ENCODE measurements at places on chromosomes 7 and 10.
A peak's percentile ranks its signal among the peaks of the same experiment; 100 is the strongest.

DNA sequence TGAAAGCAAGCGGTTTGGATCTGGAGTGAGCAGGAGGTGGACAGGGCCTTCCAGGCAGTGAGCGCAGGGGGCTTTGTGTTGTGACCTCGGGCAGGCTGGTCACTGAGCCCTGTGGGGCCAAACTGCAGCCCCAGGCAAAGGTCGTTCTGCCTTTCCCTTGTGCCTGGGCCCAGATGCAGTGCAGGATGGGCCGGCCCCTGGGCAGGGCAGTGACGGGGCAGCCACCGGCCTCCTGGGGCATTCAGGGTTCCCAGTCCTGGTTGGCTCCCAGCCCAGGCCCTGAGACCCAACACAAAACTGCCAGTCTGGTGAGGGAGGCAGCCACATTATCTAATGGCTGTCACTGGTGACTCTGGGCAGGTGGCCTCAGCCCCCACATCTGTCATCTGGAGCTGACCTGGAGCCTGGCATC, 7.1 kb downstream of the ARPC1B start:
- DNase-seq, result peak; percentile 38

DNA sequence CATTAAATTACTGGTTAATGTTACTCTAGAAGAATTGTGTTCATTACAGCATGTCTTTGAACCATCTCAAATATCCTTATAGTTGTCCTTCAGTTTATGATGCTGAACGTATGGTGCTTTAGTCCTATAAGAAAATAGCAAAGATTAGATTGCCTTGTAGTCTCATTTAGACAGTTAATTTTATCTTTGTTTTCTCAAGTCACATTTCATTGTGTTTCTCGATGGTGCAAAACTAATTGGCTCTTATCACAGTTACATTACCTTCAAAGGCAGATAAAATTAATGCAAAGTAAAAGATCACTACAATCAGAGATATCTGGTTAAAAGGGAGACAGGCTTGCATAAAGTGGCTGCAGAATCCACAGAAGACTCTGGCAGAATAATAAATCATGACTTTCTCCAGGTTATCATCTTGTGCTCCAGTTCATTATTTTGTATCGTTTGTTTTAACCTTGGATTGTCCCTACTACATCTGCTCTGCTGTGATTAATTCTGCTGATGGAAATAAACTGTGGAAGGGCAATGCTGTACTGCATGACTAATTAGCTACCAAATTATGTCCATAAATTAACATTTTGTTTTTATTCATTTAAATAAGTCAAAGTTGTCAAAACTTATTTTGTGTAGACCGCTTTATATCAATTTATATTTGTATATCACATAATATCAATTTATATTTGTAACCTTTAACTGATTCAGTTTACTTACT, 24.2 kb downstream of the PRPS1L1 start:
- DNase-seq, result no peak

- DNase-seq, result no peak
Observed at GRCh38 chr10:79079490-79080355, 11.0 kb downstream of the ZMIZ1 start.

GRCh38 chr10:4201866-4202825, 417.1 kb upstream of the KLF6 start:
- no peak for DNase-seq

- no peak for DNase-seq
Observed at GRCh38 chr10:115989621-115990020, 283.4 kb downstream of the GFRA1 start.

GRCh38 chr7:130896898-130897514, 163.0 kb upstream of the KLF14 start:
- DNase-seq, result peak; percentile 88

DNA sequence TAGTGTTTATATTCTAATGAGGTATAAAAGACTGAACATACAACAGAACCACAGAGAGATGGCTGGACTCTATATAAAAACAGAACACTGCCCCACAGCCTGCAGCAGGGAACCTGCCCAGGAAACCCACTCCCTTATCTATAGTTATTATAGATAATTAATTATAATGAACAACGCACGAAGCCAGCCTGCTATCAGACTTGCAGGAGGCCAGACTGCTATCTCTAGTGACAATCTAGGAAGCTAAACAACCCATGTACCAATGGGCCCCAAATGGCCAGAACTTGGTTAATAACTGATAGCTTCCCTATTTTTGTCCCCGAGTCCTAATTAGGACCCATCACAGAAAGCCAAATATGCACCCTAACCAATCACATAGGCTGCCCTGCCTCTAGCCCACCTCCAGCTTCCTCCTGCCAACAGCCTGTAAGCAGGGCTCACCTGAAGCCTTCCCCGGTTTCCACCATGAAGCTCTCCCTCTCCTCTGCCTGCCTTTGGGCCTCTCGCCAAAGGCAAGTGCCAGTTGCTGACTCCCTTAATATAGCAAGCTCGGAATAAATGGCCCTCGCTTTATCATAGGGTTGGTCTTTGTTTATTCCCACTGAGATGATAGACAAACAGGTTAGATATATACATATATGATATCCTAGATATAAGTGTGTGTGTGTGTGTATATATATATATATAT, 74.5 kb downstream of the SYPL1 start:
- no peak for DNase-seq

- DNase-seq, result no peak
Observed at GRCh38 chr7:45990276-45990675, 69.2 kb upstream of the IGFBP3 start.

- no peak for DNase-seq
Observed at GRCh38 chr7:117683430-117684175, 189.6 kb downstream of the CTTNBP2 start.

DNA sequence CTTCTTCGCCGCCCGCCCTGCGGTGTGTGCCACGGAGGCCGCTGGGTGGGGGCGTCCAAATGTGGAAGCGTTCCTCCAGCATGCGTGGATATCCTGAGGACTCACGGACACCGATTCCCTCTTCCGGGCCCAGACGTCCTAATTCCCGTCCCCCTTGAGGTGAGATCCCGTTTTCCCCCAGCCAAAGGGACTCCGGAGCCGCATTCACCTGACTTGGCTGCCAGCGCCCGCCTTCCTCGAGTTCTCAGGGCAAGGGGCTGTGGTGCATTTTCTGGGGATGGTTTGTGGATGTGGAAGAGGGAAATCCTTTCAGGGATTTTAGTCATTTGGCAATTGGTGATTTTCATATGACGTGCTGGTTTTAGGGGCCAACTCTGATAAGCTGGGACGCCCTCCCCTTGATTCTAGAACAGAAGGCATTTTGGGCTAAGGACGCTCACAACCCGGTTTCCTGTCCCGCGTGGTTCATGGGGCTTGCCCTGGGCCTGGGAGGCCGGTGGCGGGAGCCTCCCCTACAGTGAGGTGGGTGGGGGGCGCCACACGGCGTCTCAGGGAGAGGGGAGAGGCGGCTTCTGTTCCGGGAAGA, 165.4 kb downstream of the ACTR3B start:
- DNase-seq, result no peak

GRCh38 chr7:139889186-139889871, 60.3 kb downstream of the TBXAS1 start:
- DNase-seq, result no peak

- peak; percentile 25 for DNase-seq
Observed at GRCh38 chr7:18693406-18693805, 197.9 kb downstream of the HDAC9 start.

DNA sequence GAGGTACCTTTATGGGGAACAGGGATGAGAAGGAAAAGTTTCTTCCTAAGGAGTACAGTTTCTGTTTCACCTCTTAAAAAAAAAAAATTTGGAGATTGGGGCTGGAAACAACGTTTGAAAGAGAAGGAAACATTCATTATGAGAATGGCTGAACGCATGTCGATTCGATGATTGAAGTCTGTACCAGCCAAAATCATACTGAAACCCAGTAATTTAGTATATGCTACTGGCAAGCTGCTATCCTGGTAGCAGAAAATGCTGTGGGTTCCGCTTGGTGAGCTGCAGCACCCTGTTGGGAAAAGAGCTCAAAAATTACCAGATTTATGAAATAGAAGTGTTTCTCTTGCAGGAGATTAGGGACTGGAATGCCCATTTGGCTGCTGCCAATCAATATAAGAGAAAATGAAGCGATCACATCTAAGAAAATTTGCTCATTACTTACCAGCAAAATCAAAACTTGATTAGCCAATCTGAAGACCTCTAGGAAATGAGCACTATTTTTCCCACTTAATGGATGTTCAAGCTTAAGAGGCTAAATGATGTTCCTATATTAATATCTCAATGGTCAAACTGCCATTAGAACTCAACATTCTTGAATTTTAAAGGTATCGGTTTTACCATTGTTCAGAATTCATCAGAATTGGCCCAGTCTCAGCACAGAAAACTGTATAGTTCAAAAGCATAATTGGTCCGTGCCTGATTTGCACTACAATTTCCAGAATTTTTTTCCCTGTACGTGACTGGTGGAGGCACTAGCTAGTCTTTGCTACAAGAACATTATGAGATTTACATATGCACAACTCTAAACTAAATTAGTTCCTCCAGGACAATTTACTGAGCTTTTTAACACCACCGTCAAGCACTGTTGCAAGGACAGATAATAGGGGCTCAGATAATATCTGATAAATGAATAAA, 1.2 kb upstream of the ITGB1 start:
- DNase-seq, result no peak

DNA sequence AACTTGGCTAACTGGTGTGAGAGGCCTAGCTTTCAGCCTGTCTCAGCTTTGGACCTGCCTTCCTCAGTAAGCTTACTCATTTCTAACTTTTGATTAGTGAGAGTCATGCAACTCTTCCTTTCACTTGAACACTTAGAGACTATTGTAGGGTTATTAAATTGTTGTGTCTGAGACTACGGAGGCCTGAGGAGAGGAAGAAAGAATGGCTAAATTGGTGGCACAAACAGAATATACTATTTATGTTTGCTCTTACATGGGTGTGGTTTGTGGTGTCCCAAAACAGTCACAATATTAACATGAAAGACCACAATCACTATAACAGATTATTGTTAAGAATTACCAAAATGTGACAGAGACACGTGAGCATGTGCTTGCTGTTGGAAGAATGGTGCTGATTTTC, 82.1 kb downstream of the TRIM24 start:
- DNase-seq, result no peak

GRCh38 chr10:133334503-133335245, 2.0 kb downstream of the CALY start:
- DNase-seq, result no peak

DNA sequence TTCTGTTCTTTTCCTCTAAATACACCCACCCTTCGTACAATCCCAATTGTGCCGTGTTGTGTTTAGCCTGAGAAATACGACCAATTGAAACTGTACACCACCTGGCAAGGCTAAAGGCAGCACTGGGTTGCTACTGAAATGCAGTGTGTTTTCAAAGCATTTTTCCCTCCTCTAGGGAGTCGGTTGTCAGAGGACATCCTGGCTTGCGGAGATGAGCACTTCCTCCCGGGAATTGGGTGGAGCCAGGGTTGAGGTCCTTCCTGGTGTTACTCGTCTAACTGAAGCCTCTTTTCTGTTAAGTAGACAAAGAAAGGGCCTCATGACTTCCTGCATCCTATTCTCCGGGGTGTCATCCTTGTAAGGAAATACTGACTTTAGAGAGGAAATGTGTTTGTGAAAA, 133.5 kb downstream of the MTPAP start:
- DNase-seq, result no peak

- DNase-seq, result no peak
Observed at GRCh38 chr7:105613611-105614330, 32.5 kb upstream of the EFCAB10 start.

GRCh38 chr10:103145860-103146466, 47.1 kb downstream of the NT5C2 start:
- DNase-seq, result peak; percentile 77

- no peak for DNase-seq
Observed at GRCh38 chr7:95951531-95951930, 179.2 kb downstream of the DYNC1I1 start.

DNA sequence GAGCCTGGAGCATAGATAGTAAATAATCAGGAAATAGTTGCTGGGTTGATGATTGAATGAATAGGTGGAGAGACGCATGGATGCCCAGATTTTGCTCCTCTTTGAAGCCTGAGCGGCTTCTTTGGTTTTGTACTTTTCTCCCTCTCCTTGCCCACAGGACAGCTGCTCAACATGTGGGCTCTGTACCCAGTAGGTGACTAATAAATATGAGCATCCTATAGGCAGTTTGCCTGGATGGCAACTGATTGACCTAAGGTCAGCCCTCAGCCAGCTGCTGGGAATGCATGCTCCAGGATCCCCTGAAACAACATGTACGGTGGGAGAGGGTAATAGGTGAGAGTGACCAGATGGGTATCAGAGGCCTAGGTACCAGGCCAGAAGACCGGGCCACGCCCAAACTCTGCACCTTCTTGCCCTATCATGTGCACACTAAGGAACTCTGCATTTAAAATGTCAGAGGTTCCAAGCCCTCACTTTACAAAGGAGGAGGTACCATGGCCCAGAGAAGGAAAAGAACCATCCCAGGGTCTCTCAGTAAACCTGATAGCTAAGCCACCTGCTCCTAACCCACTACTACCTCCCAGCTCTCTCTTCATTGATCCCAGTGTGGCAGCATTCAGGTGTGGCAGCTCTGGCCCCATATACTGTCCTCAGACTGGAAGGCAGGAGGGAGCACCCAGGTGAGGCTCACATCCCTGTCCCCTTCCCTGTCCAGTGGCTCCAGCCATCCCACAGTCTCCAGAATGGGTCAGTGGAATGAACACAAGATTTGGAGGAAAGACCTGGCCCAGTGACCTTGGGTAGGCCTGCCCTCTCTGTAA, 2.7 kb upstream of the ZCCHC24 start:
- DNase-seq, result no peak

GRCh38 chr10:67606572-67606971, 89.4 kb downstream of the CTNNA3 start:
- DNase-seq, result no peak

DNA sequence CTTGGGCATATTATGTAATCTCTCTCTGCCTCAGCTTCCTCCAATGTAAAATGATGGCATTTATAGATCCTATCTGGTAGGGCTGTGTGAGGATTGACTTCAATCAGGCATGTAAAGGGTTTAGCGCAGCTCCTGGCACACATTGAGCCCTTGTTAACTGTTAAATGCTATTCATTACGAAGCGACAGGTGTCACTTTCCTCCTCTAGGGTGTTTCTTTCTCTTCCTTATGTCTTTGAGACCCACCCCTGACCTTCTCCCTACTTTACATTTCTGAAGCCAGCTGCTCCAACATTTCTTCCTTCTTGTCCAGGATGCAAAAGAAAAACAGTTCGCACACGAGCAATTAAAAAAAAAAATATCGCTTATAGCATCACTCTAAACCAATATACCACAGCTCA, 5.7 kb upstream of the R3HCC1L start:
- no peak for DNase-seq

GRCh38 chr10:16585103-16585502, 63.4 kb upstream of the C1QL3 start:
- no peak for DNase-seq

DNA sequence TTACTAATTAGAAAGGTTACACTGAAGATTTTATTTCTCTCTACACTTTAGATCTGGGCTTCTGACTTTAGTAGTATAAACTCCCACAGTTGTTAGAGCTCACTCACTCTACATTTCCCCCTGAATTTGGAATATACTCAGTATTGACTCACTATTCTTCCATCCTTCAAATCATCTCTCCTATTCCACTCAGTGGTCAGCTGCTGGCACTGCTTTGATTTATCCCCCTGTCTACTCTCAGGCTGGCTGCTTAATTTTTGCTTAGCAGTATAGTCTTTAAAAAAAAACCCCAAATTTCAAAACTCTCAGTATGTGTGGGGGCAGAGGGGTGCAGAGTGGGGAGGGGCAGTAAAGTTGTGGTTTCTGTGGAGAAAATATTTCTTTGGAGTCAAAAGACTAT, 68.9 kb downstream of the CDK6 start:
- DNase-seq, result no peak
